ENCODE measurements at places on chromosomes 6 and 20.

DNA sequence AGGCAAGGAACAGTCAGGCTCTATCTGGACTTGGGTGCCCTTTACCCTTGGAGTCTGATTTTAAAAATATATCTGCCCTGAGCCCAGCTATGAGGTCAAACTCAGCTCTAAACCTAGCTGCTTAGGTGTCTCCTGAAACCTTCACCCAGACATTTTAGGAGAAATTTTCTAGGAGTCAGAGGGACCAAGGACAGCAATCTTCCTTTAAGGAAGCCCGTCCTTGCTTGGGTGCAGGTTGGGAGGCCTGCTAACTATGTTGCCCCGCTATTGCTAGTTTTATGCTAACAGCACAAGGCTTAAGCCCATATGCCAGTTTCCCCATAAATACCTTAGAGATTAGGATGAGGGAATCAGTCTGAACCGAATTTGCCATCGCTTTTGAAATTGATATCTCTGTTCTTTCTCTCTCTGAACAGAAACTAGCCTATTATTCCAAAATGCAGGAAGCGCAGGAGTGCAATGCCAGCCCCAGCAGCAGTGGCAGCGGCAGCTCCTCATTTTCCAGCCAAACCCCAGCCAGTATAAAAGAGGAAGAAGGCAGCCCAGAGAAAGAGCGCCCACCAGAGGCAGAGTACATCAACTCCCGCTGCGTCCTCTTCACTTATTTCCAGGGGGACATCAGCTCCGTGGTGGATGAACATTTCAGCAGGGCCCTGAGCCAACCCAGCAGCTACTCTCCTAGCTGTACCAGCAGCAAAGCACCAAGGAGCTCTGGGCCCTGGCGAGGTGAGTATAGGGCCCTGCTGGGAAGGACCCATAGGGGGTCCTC lies 2.6 kb downstream of the VGLL2 start:
- no peak for DNase-seq

- no peak for DNase-seq
Measured at GRCh38 chr6:7959453-7959852, 48.9 kb upstream of the TXNDC5 start.

DNA sequence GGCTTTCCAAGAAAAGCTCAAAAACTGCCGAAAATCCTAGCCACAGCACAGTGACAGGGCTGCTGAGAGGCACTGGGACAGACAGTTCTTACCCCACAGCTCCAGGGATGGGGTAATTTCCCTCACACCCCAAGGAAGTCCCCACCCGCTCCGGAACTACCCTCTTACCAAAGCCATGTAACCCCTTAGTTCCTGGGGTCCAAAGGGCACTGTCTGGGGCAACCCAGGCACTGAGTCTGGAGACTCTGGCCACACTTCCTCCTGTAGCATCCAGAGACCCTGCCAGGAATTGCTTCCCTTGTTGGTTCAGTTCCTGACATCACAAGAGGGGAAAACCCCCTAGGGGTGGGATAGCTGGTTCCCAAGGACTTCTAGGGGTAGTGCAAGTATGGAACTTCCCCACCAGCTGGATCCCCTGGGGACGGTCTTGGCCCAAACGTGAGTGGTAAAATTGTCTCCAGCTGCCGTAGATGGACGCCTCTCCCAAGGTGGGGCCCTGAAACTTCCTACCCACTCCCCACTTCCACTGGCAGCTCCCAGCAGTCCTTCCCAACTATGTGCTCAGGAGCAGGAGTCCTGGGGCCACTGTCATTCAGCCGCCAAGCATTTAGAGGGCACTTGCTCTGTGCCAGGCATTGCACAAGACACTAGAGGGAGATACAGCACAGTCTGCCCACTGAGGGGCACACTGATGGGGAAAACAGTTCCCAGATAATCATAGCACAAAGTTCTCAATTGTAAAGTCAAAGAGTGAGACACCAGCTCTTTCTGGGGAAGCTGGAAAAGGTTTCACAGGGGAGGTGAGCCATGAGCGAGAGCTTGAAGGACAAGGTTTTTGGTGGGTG lies 17.2 kb upstream of the HCK start:
- DNase-seq, result no peak

DNA sequence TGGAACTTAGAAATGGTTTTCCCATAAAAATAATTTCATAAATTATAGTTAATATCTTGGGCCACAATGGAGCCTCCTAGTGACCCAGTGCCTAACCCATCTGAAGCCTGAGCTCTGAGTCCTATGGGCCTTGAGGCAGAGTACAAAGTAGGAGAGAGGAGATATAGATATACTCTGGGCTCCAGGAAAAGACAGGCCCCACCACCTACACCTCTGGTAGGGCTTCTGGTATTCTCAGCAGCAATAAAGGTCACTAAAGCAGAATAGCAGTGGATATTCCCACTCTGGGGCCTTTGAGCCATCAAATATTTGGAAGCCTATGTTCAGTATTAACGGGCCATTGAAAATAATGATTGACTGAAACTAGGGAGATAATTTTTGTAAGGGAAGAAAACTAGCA lies 24.1 kb downstream of the CYP39A1 start:
- no peak for DNase-seq

- no peak for DNase-seq
Measured at GRCh38 chr20:13029687-13030375, 21.1 kb downstream of the SPTLC3 start.

GRCh38 chr20:5996765-5997164 lies 46.3 kb downstream of the MCM8 start:
- peak; percentile 25 for DNase-seq

DNA sequence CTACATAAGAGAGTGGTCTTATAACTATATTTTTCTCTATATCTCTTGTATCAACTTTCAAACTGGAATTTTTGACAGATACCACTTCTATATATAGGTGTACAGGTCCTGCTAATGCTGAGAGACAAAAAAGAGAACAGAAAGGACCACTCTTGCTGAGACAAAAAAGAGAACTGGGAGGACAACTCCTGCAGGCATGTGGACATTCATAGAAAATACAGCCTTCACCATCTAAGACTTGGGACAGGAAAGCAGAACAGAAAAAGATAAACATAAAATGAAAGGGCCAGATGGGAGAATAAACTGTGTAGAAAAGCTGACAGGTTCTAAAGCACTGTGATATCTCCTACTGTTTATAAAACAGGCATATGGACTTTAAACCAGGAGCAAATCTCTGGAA lies 541.0 kb upstream of the ADGRB3 start:
- no peak for DNase-seq

DNA sequence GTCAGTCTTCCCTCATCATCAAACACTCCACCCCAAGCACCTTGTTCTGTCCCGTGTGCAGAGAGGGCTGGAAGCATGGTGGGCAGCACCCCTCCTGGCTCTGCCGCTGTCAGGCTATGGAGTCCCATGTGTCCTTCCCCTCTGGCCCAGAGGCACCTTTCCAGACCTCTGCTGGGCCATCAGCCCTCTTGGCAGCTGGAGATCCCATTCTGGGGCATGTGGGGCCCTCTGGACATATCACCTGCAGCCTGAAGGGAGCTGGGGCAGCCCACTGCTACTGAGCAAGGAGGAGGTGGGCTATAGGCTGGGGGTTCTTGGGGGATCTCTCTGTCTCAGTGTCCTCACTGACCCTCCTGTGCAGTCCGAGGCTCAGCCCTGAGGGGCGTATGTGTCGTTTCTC lies 42.2 kb downstream of the SUN5 start:
- DNase-seq, result no peak

DNA sequence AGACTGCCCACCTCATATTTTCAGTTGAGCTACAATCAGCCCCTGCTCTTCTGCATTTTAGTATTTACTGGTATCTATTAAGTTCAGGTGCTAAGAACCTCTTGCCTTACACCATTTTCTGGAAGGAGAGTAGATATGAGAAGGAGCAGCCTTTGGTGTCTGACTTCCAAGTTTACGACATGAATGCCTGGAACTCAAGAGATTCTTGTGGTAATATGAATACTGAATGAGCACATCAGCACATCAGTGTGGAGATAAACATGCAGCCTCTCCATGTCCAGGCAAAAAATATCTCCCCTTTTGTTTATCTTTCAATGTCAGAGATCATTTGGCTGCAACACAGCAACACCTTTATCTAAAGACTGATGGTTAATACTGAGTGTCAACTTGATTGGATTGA lies 65.8 kb upstream of the THEMIS start:
- no peak for DNase-seq

DNA sequence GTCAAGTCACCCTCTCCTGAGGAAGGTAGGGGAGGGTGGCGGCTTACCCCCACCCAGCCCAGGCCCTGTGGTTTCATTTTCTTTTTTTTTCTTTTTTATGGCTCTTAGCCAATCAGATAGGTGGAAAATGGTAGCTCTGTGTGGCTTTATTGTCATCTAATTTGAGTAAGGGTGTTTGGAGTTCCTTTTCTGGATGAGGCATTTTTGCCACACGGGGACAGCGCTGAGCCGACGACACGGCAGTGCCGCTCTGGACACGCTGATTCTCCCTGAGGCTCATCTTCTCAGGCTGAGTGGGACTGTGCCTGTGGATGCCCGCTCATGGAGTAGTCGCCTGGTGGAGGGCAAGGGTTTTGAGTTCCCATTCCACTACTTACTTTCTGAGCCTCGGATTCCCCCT lies 37.6 kb upstream of the ANGPT4 start:
- no peak for DNase-seq

DNA sequence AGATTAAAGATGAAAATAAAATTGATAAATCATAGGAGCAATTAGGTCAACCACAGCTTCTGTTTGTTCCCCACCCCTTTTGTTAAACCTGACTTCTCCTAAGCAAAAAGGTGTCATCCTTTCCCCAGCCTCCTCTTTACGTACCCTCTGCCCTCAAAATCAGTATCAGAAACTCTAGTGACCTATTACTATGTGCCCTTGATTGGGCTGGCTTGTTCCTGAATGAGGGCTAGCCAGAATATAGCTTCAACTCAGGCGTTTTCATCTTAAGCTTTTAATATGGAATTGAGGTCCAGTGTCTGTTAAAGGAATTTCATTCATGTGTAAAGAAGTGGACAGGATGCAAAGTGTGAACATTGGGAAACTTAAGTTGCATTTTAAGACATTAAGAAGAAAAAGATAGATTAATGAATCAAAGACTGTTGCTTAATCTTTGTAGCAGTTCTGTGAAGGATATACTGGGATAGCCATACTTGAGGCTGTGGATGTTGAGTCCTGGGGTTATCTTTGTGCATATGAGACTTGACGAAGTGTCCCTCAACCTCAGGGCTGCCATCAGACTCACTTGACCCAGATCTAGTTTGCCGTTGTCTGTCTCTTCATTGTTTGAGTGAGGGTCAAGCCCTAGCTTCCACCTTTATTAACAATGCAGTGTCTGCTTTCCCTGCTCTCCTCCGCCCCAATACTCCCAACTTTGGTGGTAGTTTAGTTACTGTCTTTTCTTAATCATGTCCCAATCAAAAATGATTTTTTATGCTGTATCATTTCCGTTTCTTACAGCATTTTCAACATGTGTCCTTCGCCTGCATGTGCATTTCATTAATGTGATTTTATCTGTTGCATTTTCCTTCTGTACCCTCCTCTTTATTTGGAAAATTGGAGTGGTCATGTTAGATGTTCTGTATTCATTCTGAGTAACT lies 1.9 kb downstream of the TBPL1 start:
- no peak for DNase-seq

DNA sequence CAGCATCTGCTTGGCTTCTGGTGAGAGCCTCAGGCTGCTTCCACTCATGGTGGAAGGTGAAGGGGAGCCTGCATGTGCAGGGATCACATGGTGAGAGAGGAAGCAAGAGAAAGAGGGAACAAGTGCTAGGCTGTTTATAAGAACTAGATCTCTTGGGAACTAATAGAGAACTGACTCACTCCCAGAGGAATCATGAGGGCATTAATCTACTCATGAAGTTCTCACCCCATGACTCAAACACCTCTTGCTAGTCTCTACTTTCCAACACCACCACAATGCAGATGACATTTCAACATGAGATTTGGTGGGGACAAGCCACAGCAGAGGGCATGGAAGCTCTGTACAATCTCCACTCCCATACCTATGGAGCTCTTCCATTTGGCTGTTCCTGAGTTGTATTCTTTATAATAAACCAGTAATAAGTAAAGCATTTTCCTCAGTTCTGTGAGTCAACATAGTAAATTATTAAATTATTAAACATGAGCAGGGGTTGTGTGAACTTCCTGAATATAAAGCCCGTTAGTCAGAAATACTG lies 524.1 kb upstream of the NRSN1 start:
- no peak for DNase-seq

DNA sequence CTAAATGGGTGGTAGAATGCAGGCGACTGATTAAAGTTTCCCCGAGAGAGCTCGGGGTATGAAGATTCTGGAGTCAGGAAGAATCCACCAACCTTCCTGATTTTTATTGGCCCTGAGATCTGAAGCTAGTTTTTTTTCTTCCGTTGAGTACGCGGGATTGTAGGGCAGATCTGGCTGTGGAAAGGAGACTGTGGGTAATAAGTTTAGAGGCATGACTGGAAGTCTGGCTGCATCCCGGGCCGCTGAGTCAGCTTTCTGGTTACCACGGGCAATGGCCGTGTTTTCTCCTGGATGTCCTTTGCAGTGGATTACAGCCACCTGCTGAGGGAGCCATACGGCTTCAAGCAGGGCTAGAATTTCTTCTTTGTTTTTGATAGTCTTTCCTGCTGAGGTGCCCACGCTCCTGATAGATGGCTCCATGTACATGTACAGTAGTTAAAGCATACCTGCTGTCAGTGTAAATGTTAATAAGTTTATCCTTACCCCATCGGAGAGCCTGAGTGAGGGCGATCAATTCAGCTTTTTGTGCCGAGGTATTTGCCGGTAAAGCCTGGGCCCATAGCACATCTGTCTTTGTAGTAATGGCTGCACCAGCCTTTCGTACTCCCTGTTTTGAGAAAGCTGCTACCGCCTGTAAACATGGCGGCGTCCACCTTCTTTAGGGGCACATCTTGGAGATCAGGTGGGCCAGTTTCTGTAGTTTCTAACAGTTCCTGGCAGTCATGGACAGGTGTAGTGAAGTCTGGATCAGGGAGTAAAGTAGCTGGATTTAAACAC lies 154.0 kb downstream of the TRIM27 start:
- no peak for DNase-seq

DNA sequence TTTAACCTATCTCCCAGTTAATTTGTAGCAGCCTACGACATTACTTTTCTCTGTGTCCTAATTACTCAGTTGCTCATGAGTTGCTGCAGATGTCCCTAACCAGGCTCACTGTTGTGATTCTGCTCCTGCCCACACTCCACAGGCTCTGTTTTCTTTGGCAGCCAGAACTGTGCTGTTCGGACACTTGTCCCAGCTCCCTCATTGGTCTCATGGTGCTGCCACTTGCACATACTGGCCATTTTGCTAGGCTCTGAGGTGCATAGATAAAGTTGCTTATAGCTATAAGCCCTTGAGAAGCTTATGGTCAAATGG lies 55.0 kb downstream of the NOX3 start:
- DNase-seq, result no peak

GRCh38 chr6:92428448-92428847 lies 990.9 kb downstream of the EPHA7 start:
- DNase-seq, result no peak

GRCh38 chr6:43428112-43428570 lies 800 bp downstream of the ABCC10 start:
- no peak for DNase-seq

- no peak for DNase-seq
Measured at GRCh38 chr6:17493286-17493685, 99.9 kb downstream of the CAP2 start.
